ENCODE measurements at places on chromosomes 3 and 15.

- DNase-seq = no peak
Observed at GRCh38 chr3:24096695-24097290, 151.7 kb downstream of the NR1D2 start.

DNA sequence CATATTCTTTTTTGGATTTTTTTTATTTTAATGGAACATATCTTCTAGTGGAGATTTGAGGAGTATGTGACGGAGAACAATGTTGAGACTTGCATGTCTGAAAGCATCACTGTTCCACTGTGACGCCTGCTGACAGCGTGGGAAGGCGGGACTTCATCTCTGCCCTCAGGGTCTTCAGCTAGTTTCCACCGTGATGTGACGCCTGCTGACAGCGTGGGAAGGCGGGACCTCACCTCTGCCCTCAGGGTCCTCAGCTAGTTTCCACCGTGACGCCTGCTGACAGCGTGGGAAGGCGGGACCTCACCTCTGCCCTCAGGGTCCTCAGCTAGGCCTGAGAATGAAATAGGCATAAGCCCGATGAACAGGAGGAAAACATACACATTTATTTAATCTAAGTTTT lies 70.7 kb downstream of the LMLN start:
- no peak for DNase-seq

- DNase-seq = no peak
Observed at GRCh38 chr3:79187426-79187825, 580.4 kb downstream of the ROBO1 start.

DNA sequence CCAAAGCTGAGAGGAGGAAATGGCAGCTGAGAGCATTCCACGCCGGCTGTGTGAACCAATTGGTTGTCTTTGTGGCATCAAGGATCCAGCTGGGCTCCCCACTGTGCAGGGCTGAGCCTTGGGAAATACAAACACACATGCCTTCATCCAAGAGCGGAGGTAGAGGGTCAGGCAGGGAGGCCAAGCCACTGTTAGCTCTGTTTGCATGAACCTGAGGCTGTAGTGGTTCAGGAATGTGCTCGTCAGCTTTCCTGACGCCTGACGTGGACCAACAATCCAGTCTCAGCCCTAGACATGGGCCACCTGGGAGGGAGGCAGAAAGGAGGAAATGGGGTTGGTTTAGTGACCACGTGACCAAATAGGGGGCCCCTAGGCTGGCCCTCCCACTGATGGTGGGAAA lies 276.9 kb downstream of the TLE3 start:
- no peak for DNase-seq

- DNase-seq = no peak
Observed at GRCh38 chr15:50321680-50322210, 33.3 kb downstream of the GABPB1 start.

DNA sequence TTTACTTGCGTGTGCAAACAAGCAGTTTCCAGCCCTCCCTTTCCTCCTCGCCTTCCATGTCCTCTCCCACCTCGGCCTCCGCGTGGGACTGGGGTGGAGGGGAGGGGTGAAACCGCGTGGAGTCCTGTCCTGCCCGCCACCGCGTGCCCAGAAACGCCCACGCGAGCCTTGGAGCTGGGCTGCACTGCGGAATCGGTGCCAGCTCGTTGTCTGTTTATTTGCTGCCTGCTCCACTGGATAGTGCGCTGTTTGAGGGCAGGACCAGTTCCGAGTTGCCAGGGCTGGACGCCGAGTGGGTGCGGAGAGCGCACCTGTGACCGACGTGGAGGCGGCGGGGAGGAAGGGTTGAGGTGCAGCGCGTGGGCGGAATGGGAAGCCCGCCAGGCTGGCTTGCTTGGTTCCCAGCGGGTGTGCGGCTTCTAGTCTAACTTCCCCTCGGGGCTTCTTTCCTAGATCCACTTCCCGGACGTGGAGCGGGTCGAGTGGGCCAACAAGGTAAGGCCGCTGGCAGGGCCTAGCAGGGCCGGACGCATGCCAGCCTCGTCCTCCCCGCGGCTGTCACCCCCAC lies 17.3 kb downstream of the ESYT3 start:
- peak; percentile 31 for DNase-seq

DNA sequence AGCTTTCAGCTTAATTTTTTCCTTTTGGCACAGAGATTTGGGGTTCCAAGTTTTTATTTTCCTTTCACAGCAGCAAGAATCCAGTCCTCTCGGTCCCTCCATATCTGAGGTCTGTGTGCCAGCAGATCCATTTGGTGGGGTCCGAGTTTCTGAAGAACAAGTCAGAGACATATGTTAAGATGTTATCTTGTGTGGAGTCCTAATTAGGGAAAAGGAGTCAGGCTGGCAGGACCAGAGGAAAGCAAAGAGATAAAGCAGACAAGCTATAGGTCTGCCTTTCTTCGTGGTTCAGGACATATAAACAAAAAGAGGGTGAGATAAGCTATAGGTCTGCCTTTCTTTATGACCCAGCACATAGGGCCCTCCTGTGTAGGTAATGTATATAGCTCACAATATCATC lies 54.9 kb downstream of the TMED3 start:
- DNase-seq = no peak

GRCh38 chr3:25430935-25431770 lies 3.1 kb downstream of the RARB start:
- DNase-seq = no peak

DNA sequence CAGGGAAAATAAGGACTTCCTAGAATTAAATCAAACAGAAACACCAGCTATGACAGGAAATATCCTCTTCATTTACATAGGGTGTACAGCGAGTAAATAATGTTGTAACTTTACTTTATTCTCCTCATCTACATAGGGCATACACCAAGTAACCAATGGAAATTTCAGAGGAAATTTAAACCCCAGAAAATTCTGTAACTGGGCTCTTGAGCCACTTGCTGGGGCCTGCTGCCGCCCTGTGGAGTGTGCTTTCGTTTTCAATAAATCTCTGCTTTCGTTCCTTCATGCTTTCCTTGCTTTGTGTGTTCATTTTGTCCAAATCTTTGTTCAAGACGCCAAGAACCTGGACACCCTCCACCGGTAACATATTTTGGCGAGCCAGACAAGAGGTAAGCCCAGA lies 990.4 kb upstream of the CADM2 start:
- no peak for DNase-seq

DNA sequence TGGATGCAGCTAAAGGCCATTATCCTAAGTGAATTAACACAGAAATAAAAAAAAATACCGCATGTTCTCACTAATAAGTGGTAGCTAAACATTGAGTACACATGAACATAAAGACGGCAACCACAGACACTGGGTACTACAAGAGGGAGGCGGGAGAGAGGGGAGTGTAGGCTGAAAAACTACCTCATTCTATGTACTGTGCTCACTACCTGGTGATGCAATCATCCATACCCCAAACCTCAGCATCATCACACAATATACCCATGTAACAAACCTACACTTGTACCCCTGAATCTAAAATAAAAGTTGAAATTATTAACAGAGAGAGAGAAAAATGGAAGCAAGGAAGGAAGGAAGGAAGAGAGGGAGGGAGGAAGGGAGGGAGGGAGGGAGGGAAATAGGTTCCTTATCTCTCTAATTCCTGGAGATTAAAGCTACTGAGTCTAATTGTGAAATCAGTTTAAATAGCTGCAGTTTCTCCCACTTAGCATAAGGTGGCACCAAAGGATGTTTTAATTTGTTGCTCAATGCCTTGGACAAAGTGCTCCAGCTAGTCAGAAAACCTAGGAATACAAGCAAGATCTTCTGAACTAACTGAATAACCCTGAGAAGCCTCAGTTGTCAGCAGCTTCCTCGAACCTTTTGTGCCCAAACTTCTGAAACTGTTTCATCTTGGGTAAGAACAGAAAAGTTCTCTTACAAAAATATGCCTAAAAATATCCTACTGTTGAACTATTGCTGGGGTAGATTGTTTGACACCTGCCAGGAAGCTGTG lies 79.4 kb upstream of the ATP11B start:
- no peak for DNase-seq

DNA sequence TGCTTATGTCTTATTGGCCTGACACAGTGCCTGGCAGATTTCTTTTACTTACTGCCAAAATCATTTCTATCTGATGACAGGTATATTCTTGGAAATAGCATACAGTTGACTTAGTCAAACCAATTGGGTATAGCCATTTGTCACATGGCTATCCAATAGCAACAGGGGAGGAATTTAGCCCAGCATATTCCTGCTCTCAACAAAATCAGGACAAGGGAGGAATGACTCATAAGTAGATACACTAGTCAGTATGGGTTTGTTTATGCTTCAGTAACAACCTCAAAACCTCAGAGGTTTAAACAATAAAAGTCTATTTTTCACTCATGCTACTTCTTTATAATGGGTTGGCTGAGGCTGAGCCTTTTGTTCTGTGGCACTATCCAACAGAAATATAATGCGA lies 38.0 kb upstream of the VILL start:
- DNase-seq = no peak

- no peak for DNase-seq
Observed at GRCh38 chr3:120742849-120743365, 363 bp downstream of the GTF2E1 start.

GRCh38 chr15:88804257-88804656 lies 1.0 kb downstream of the ACAN start:
- peak; percentile 38 for DNase-seq

DNA sequence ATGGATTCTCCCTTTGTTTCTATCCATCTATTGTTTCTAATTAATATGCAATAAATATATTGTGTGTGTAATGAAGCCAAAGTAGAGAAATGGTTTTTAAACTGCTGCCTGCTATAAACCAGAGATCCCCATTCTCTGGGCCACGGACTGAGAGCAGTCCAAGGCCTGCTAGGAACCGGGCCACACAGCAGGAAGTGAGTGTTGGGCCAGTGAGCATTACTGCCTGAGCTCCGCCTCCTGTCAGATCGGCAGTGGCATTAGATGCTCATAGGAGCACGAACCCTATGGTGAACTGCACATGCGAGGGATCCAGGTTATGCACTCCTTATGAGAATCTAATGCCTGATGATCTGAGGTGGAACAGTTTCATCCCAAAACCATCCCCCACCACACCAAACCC lies 85.2 kb upstream of the POMGNT2 start:
- no peak for DNase-seq

GRCh38 chr3:14295037-14295436 lies 107.4 kb upstream of the SLC6A6 start:
- no peak for DNase-seq

DNA sequence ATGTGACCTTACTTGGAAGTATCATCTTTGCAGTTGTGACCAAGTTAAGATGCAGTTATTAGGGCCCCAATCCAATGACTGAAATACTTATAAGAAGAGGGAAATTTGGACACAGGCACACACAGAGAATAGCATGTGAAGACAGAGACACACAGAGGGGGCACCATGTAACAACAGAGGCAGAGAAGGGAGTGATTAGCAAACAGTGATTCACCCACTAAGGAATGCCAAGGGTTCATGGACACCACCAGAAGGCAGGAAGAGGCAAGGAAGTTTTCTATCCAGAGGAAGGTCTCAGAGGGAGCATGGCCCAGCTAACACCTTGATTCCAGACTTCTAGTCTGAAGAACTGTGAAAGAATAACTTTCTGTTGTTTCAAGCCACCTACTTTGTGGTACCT lies 25.0 kb downstream of the SIDT1 start:
- no peak for DNase-seq

GRCh38 chr15:74901612-74902063 lies 5.0 kb downstream of the FAM219B start:
- peak; percentile 83 for DNase-seq

DNA sequence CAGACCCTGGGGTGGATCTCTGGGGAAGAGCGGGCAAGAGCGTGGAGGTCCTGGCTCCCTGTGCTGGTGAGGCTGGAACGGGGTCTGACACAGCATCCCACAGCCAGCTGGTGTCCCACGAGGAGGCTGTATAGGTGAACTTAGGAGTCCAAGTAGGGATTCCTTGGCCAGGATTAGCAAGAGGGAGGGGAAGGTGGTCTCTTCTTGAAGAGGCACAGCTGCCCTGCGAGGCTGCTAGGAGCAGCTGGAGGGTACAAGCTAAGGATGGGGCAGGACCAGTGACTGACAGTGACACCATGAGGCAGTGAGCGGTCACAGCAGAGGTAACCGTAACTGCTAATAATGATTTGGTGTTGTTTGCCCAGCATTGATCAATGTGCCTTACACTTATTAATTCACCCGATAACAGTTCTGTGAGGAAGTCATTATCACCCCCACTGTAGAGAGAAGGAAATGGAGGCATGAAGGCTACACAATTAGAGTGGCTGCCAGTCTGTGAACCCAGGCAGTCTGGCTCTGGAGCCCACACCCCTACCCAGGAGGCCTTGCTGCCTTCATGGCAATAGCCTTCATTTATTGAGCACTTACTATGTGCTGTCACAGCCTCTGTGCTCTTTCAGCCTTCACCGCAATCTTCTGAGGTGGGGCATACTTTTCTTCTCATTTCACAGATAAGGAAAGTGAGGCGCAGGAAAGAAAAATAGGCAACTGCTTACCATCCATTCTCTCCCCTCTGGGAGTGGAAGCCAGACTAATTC lies 59.4 kb downstream of the TMEM44 start:
- peak; percentile 77 for DNase-seq

- no peak for DNase-seq
Observed at GRCh38 chr3:151816091-151816604, 2.2 kb downstream of the AADAC start.

DNA sequence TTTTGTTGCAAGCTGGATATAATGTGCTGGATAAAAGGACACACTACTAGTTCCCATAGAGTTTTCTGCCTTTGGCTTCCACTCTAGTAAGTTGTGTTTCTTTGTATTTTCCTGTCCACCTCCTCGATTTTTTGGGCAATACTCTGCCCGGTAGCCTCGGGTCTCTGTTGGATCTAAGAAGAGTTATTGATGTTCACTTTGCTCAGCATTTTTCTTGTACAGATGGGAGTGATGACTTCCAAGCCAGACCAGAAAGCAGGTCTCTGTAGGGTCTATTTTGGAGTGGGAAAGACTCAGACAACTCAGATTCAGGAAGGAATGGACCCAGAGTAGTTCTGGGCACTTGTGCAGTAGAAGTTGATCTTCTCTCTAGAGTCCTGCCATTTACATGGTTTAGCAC lies 36.0 kb upstream of the PRTG start:
- no peak for DNase-seq

GRCh38 chr3:72629191-72629631 lies 219.0 kb downstream of the SHQ1 start:
- DNase-seq = no peak

DNA sequence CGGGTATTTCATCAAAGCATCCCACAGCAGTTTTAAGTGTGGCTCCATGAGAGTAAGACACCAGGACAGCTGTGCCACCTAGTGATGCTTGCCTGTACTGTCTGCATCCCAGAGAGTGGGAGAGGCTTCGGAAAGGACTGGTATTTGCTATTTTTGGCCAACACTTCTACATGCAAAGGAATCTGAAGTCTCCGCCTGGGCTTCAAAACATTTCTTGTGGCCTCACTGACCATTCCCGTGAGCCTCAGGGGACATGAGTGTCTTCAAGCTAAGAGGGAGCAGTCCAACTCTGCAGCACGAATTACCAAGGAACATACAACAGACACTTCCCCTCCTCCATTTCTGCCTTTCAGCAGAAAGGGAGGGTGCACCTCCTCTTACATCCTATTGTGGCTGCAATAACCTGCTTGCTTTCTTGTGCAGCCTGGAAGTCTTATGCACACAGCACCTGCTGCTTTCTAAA lies 177.5 kb downstream of the RORA start:
- no peak for DNase-seq
